ENCODE measurements at places on chromosomes 16 and 17. TPM values are rescaled to one million over a fixed set of nuclear protein-coding genes. Genes with fewer than 3 reads are reported as not detected.
A peak's percentile ranks its signal among the peaks of the same experiment; 100 is the strongest.

The ZFP3 gene
- 0.17 TPM for total RNA-seq

The SULT1A1 gene
- 7.1 TPM for total RNA-seq

The TPSG1 gene
- not detected for total RNA-seq

- peak; percentile 19 for DNase-seq
These were observed 26.9 kb downstream of the AP1G1 start for GRCh38 chr16:71781741-71782140.

- DNase-seq, result no peak
These were observed 29.7 kb downstream of the FANCA start for GRCh38 chr16:89786474-89787364.

DNA sequence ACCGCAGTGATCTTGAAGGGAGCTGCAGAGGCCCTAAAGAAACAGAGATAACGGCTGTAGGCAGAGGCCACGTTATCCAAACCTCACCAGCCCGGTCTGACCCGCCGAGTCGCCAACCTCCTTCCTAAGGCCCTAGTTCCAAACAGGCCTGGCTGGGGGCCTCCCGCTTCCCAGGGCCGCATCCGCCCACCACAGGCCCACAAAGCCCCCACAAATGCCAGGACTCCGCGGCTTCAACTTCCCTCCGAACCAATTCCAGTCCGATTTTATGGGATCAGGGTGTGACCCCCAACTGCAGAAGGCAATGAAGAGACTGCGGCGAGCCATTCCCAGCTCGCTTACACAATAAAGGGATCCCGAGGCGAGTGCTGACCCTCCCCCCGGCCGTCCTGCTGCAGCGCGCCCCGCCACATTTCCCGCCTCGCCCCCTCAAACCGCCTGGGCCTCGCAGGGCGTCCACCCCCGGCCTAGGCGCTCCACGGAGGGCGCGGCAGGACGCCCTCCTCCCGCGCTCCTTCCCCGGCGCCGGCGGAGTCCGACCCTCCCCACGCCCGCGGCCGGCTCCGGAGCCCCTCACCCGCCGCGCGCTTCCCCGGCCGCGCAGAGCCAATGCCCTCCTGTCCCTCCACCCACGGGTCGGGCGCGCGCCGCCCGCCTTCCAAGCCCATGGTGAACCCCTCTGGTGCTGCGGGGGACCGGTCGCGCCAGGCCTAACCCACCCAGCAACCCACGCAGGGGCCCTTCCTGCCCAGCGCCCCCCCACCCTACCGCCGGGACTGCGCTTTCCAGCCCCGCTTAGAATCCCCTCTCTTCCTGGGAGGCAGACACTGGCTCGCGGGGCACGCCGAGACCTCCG is 926 bp downstream of the MYH10 start:
- peak; percentile 24 for DNase-seq

DNA sequence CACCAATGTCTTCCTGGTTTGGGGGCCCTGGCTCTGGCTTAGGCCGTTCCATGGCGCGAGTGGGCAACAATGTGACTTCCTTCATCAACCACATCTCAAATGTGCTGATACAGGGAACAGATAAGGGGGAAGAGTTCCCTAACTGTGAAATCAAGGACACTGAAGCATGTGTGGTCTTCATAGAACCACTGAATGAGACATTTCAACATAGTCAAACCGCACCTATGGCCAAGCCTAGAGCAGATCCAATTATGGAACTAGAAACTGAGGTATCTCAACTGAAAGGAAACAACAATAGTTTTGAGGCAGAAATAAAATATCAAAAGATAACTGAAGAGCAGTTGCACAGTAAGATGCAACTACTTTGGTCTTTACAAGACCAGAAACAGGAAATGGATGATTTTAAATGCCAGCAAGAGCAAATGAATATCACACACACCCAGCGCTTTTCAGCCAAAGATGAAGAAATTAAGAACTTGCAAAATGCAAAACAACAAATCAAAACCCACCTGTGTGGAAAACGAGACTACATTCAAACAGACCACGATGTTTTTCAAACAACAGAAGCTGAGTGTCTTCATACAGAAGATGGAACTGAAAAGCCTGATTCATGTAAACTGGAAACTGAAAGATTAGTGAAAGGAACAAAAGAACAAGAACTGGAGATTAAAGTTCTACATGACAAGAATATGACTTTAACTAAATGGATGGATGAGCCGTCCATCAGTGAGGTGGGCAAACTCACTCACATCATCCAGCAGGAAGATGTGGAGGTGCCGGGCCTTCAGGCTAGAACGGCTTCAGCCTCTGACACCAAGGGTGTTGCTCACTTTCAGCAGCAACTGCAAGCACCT is 18.1 kb upstream of the LCMT1 start:
- no peak for DNase-seq

DNA sequence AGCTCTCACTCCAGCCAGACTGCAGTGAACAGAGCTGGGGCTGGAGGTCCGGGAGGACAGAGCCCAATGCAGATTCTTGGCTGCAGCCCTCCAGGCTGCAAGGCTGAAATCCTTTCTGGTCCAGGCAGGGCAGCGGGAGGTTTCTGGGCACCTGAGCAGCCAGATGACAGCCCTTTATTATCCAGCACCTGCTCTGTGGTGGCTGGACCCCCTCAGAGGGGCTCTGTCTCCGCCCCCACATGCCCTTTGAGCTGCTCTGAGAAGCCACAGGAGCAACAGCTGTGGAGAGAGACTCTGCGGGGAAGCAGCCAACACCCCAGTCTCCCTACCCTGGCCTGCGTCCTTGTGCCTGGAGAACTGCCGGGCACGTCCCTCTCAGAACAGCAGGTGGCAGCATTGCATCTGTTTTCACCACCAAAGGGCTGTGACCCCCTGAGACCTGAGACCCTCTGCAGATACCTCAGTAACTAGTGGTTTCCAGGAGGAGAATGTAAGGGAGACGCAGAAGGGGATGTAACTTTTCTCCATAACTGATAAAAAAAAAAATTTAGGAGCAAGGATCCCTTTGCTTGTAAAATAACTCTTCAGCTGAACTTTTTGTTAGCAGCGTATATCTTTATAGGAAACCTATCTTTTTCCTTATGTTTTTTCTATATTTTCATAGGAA is 3.7 kb upstream of the CNP start:
- DNase-seq, result peak; percentile 83

DNA sequence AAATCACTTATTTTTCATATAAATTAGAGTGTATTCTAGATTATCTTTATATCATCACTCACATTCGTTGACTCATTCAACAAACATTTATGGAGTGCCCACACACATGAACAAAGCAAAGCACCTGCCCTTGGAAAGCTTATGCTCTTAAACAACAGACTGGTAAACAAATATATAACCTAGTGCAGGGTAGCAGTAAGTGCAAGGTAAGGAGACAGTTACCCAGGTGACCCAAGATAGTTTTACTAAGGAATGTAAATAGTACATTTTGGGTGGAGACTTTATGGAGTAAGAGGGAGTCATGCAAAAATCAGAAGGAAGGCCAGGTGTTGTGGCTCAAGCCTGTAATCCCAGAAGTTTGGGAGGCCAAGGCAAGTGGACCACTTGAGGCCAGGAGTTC is 40.4 kb upstream of the HELZ start:
- DNase-seq, result no peak

GRCh38 chr17:67289181-67289876 is 44.3 kb upstream of the HELZ start:
- DNase-seq, result peak; percentile 40

DNA sequence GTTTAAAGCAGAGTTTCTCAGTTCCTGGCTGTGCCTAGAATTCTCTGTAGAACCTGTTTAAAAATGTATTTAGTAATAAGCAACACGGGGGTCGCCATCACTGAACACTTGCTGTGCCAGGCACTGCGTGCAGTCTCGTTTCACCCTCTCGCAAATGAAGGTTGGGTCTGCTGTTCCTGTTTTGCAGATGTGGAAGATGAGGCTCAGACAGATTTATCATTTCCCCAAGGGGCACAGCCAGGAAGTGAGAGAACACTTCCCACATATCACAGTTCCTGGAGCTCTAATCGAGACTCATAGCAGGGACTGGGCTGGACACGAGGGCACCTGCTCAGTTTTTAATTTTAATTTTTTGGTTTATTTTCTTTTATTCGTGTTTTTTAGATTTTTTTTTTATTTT is 122.7 kb downstream of the ABCC6 start:
- no peak for DNase-seq

- DNase-seq, result no peak
These were observed 6.7 kb downstream of the TOM1L1 start for GRCh38 chr17:54907376-54907775.

The GLIS2 gene
- total RNA-seq, result 1.1 TPM

- no peak for DNase-seq
These were observed 41.2 kb downstream of the ARHGAP17 start for GRCh38 chr16:24973809-24974461.

The HBA2 gene
- total RNA-seq, result not detected

The RNF112 gene
- 0.06 TPM for total RNA-seq

DNA sequence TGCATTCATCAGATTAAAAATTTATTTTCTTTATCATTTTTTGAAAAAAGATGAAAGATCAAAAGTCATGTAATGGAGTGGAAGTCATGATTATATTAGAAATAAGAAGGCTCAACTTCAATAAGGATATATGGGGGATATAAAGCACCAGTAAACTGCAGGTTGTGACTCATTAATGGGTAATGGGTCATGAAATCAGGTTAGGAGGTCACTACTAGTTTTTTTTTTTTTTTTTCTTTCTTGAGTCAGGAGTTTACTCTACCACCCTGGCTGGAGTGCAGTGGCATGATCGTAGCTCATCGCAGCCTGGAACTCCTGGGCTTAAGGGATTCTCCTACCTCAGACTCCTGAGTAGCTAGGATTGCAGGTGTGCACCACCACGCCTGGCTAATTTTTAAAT is 14.3 kb downstream of the EFCAB13 start:
- DNase-seq, result no peak

DNA sequence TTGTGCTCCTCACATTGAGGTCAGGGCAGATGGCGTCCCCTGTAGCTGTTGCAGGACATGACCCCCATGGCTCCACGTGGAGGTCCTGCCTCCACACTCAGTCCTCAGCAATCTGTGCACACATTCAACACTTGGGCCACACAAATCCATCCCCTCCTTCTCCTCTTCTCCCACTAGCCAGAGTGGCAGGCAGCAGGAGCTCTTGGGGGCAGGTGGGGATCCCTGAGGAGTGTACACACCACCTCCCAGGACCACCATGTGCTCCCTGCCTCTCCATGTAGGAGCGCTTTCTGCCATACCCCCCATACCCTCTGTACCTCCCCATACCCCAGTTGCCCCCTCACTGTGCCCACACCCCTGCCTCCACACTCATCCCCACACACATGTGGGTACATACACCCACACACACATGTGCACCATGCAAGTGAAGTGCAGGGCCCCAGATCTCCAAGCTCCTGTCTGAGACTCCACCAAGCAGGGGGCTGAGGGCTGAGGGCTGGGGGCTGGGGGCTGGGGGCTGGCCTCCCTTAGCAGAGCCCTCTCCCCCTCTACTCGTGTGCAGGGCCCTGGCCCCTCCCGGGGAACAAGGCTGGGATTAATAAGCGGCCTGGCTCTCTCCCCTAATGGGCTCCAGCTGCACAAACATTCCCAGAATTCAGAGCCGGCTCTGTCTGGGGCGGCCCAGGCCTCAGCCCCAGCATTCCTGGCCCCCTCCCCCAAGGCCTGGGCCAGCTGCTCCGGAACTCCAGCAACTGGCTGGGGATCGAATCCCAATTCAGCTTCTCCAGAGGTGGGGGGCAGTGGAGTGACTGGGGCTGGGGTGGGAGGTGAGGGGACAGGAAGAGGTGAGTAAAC is 48.2 kb upstream of the MEIOC start:
- DNase-seq, result peak; percentile 77

DNA sequence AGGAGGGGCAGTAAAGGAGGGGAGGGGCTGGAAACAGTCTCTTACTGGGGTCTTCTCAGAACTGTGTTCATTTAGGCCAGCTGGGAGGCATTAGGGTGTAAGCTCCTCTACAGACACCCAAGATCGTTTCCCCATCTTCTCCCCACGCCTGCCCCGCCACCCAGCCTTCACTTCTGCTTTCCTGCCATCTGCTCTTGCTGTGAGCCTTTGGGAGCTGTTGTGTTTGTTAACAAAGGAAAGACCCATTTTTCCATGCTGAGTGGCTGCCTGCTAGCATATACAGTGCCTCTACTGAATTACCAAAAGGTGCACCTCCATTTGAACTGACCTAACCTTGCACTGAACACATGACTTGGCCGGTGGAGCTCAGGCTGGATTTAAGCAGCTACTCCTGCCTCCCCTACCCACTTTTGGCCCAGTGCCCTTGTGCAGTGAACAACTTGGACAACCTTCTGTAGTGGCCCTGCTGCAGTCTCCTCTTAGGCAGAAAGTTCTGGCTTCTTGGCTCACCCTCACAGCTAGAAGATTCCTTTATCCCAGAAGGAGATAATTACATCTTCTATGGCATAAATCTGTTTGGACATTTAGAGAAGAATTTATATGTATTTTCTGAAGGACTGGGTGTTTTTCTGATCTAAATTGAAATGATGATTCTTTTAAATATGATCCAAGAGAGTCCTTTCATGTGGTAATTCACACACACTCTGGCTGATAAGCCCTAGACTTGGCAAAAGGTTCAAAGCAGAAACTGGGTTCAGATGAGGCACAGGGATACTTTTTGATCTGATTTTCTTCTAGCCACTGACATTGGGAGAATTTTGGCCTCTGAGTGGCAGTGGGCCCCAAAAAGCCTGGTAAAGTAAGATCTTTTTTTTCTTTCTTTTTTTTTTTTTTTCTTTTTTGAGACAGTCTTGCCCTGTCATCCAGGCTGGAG is 81.9 kb upstream of the HNF1B start:
- no peak for DNase-seq

The BEAN1 gene
- 0.19 TPM for total RNA-seq

GRCh38 chr16:10093576-10093975 is 88.7 kb downstream of the GRIN2A start:
- no peak for DNase-seq
